Suprapubic skin (tissue), 4 donors: ENCODE measurements at places on chromosomes 2 and 18. TPM values are rescaled to one million over a fixed set of nuclear protein-coding genes. Genes with fewer than 3 reads are reported as not detected.

EGR4 gene
- not detected for total RNA-seq

RNF125 gene
- 13.4 TPM for total RNA-seq

CDC42EP3 gene
- 38.0 TPM for total RNA-seq

LYPD6B gene
- 85.3 TPM for total RNA-seq

RGPD4 gene
- 0.32 TPM for total RNA-seq

ZNF385B gene
- total RNA-seq, result 1.7 TPM

DNA sequence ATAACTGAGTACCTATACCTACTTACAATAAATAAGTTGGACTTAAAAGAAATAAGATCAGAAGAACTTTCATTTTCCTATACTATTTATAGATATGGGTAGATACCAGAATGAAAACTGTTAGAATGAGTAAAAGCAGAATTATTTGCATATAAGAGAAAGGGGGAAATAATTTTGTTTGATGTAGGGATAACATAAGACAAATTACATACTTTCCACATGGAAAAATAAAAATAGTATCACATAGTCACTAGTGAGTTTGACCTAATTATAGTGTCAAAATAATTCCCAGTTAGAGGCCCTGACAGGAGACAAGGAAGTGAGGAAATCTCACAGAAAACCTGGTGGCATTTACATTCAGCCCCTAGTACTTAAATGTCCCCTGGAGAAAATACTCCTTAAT is 28.6 kb downstream of the KCMF1 start:
- no peak for DNase-seq
- no peak overlapping the region for H3K4me3 ChIP-seq
- no peak overlapping the region for H3K27ac ChIP-seq
- H3K27me3 ChIP-seq, result no peaks in the 10 kb centered on the region
- peaks cover 42% of the 10 kb centered on the region for H3K4me1 ChIP-seq

- no peak for DNase-seq
- H3K4me1 ChIP-seq, result peaks cover 3% of the 10 kb centered on the region
- no peak overlapping the region for H3K4me3 ChIP-seq
- H3K36me3 ChIP-seq, result peaks cover 17% of the 10 kb centered on the region
- no peaks in the 10 kb centered on the region for H3K27me3 ChIP-seq
- no peak overlapping the region for H3K27ac ChIP-seq
Observed at GRCh38 chr18:24114924-24115549, 23.8 kb upstream of the CABYR start.

DNA sequence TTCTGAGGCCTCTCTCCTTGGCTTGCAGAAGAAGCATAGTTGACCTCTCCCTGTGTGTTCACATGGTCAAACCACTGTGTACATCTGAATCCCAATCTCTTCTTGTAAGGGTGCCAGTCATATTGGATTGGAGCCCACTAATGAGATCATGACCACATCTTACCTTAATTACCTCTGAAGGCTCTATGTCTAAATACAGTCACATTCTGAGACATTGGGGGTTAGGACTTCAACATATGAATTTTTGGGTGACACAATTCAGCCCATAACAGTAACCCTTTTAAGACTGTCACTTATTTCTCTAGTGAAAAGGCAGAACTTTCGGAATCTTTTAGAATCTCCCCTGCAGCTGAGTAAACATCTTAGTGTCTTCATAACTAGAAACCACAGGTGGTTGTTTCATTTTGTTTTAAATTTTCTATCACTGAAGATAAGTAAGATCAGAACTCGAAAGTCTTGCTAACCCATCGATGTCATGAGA is 33.3 kb downstream of the BMP10 start:
- DNase-seq, result no peak
- no peak overlapping the region for H3K4me3 ChIP-seq
- H3K27me3 ChIP-seq, result no peaks in the 10 kb centered on the region
- no peak overlapping the region for H3K27ac ChIP-seq

DNA sequence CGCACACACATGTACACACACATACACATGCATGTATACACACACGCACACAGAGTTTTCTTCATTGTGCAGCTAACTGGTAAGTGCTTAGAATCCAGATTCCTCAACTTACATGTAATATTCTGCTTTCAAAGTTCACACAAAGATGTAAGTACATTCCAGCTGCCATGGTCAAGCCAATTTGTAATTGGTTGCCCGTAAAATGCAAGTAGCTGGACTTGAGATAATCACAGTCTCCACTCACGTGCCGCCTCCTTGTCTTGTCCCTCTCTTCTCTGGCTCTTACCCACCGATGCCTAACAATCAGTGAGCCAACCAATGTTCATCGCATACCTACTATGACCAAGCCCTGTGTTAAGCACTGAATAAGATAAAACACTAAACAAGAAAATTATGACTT is 77.8 kb downstream of the SOCS6 start:
- no peaks in the 10 kb centered on the region for H3K27me3 ChIP-seq
- no peak for DNase-seq
- H3K36me3 ChIP-seq, result no peaks in the 10 kb centered on the region
- no peak overlapping the region for H3K27ac ChIP-seq

- peaks cover 10% of the 10 kb centered on the region for H3K27me3 ChIP-seq
- H3K36me3 ChIP-seq, result no peaks in the 10 kb centered on the region
- no peaks in the 10 kb centered on the region for H3K4me1 ChIP-seq
- no peak overlapping the region for H3K4me3 ChIP-seq
- DNase-seq, result no peak
Observed at GRCh38 chr2:110957293-110957692, 163.4 kb upstream of the BCL2L11 start.
